ENCODE measurements at places on chromosomes 7 and 10.

DNA sequence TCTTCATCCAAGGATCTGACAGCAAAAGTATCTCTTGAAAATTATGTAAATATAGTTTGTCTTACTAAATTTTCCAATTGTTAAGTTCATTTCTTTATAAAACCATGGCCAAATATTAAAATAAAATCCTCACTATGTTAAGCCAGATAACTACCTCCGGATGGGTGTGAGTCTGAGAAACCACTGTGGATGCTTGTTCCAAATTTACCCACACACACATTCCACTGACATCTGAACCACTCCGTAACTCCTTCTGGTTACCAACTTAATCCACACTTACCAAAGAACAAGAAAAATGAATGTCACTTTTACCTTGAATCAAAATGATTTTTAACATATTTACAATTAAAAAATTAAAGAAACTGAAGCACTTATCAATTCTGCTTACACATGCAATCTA lies 19.7 kb downstream of the CYTH3 start:
- DNase-seq, result no peak

DNA sequence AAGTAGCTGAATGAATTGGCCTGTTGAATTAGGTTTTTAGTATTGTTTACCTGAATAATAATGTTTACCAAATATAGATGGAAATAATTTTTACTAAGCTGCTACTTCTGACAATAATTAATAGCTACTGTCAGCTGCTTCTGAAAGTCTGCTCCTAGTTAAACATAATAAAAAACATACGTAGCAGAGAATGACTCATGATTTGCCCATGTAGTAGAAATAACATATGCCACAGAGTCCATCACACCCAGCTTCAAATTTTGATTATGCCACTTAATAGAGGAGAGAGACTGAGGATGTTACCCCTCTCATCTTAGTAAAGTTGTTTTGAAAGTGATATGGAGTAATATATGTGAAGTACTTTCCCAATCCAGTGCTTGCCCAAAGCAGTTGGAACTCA lies 57.6 kb upstream of the MDFIC start:
- DNase-seq, result no peak

DNA sequence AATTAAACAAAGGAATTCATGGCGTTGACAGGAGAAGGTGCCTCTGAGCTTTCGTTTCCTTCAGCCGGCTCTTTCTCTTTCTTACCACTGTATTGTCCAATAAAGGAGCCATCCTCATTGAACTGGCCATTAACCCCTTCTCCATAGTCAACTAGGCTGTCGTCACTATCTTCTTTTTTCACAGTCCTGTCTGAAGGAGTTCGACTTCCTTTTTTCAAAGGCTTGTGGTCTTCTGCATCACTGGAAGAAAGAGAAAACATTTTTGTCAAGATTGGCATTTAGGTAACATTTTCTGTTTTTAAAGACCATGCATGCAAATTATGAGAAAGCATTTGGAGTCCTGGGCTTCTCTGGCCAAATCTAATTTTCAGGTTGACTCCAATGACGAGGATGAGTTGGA lies 19.7 kb upstream of the LAMB4 start:
- DNase-seq, result no peak

- DNase-seq, result no peak
These were observed 230.4 kb downstream of the ACTR3B start for GRCh38 chr7:152989889-152990380.

DNA sequence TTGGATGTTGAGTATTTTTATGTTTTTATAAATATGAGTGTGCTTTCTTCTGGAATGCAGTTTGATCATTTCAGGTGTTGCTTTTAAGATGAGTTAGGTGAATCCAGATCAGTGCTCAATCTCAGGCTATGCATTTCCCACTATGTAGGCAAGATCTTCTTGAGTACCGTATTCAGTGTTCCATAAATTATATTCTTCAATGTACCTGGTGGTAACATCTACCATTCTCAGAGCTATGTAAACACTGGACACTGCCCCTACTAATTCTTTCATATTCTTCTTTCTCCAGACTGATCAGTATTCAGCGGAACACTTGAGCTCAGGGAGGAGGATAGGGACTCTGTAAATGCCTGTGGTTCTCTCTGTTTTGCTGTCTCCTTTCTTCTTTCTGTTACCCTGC lies 25.5 kb upstream of the NME8 start:
- no peak for DNase-seq

DNA sequence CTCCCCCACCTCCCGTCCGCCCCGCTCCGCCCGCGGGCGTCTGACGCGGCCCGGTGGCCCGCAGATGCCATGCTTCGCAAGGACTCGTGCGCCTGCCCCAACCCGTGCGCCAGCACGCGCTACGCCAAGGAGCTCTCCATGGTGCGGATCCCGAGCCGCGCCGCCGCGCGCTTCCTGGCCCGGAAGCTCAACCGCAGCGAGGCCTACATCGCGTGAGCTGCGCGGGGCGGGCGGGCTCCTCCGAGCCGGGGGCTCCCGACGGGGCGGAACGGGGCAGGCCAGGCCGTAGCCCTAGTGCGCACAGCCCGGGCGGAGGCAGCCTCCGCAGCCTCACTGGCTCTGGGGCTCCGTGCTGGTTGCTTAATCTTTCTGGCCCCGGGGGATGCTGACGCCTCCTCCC lies 2.8 kb downstream of the ASIC3 start:
- DNase-seq, result no peak

DNA sequence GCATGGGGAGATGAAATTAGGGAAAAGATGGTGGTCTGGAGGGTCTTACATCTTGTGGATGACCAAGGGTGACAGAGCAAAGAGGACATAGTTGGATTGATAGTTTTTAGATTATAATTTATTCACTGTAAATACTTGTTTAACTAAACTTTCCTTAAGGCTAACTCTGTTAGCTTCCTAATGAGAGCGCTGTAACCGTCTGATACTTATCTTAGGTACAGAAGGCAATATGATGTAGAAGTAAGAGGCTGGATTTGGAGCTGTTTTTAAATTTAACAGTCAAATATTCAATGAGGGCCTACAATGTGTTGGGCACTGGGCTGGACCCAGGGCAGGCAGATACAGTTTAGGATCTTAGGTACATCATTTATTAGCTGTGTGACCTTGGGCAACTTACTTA lies 36.0 kb downstream of the PRKAR2B start:
- DNase-seq, result no peak
